ENCODE measurements at places on chromosomes 7 and 10.

DNA sequence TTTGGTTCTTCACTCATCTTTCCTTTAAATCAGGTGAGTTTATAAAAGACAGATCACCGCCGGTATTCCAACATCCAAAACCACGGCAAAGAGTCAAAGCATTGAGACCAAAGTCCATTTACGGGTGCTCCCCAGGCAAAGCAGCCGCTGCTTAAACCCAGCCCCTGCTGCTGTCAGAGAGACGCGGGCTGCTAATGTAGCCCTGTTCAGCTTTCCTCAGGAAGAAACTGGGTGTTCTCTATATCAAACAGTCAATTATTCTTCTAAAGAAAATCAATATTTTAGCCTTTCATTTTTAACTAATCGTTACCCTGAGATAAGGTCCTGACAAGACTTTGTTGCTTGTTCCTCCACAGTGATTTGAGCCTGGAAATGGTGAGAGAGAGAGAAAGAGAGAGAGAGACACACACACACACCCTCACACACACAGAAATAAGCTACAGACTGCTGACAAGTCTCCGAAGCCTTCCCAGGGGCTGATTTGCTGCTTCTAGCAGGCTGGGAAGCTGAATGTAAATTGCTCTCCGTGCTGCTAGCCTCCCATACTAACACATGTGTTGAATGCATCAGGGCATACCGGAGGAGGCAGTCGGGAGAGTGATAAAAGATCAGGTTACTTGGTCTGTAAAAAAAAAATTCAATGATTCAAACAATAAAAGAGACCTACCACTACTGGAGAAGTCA, 183.0 kb upstream of the ANK3 start:
- peak; percentile 13 for DNase-seq

- no peak for DNase-seq
These were observed 195.6 kb downstream of the CUX1 start for GRCh38 chr7:102012941-102013461.

DNA sequence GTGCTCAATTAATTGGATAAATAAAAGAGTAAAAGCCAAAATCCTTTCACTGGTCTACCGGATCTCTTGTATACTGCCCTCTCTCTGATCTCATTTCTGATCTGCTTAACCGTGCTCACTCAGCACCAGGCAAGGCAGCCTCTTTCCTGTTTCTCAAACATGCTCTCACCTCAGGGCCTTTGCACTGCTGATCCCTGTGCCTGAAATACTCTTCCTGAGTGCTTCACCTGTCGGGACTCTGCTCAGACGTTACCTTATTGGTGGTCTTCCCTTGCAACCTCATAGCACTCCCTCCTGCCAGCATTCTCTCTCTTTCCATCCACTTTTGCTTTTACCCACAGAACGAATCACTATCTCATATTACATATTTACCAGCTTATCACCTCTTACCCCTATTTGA, 55.6 kb downstream of the NPY start:
- DNase-seq: no peak

DNA sequence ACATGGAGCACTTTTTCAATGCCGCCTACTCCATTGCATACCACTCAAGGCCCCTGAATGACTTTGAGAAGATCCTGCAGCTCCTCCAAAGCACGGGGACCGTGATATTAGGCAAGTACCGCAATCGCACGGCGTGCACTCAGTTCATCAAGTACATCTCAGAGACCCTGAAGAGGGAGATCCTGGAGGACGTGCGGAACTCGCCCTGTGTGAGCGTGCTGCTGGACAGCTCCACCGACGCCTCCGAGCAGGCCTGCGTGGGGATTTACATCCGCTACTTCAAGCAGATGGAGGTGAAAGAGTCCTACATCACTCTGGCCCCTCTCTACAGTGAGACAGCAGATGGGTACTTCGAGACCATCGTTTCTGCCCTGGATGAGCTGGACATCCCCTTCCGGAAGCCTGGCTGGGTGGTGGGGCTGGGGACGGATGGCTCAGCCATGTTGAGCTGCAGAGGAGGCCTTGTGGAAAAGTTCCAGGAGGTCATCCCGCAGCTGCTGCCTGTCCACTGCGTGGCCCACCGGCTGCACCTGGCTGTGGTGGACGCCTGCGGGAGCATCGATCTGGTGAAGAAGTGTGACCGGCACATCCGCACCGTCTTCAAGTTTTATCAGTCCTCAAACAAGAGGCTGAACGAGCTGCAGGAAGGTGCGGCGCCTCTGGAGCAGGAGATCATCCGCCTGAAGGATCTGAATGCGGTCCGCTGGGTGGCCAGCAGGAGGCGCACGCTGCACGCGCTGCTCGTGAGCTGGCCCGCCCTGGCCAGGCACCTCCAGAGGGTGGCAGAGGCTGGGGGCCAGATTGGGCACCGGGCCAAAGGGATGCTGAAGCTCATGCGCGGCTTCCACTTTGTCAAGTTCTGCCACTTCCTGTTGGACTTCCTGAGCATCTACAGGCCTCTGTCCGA, 12.7 kb upstream of the ATP6V0E2 start:
- peak; percentile 9 for DNase-seq

- no peak for DNase-seq
These were observed 49.1 kb downstream of the PLCE1 start for GRCh38 chr10:94042834-94043175.

DNA sequence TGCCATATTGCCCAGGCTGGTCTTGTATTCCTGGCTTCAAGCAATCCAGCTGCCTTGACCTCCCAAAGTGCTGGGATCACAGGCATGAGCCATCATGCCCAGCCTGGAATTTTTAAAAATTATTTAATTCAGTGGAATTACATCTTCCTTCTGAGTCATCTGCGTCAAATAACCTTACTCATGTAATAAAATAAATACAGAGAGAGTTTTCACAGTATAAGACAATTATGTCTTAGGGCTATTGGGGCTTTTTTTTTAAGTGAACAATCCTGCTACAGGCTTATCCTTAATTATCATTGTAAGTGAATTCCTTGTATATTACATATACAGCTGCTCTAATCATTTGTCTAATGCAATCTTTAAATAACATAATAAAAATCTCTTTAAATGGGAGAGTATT, 108.3 kb downstream of the MAPK8 start:
- DNase-seq: no peak

DNA sequence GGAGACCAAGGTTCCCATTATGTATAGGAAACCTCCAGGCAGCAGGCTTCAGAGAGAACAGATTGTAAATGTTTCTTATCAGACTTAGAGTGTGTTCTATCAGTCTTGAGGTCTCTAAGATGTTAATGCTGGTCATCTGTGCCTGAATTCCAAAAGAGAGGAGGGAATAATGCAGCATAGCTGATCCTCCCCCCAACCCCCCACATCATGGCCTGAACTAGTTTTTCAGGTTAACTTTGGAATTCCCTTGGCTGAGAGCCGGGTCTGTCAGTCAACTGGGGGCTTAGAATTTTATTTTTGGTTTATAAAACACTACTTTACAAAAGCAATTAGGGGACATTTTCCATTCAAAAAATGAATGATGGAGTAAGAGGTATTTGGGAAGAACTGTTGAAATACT, 184.3 kb downstream of the NEBL start:
- DNase-seq: no peak

- DNase-seq: no peak
These were observed 80.4 kb downstream of the CNNM2 start for GRCh38 chr10:102998399-102998907.

DNA sequence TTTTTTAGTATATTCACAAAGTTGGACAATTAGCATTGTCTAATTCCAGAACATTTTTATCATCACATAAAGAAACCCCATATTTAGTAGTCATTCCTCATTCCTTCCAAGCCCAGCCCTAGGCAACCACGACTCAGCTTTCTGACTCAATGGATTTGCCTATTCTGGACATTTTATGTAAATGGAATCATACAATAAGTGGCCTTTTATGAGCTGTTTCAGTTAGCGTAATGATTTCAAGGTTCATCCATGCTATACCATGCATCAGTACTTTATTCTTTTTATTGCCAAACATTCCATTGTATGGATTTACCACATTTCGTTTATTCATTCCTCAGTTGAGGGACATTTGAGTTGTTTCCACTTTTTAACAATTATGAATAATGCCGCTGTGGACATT, 249.2 kb downstream of the DYNC1I1 start:
- DNase-seq: no peak

DNA sequence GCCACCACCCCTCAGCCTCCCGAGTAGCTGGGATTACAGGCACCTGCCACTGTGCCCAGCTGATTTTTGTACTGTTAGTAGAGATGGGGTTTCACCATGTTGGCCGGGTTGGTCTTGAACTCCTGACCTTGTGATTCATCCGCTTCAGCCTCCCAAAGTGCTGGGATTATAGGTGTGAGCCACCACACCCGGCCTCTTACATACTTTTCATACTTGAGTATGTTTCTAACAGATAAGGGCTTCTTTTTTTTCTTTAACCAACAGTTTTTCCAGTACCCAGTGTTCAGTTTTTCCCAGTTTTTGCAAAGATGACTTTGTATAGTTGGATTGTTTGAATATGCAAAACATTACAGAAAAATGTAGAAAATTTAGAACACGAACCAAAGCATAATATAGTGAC, 7.7 kb downstream of the EIF4H start:
- no peak for DNase-seq

GRCh38 chr10:72370201-72370722, 15.5 kb upstream of the DNAJB12 start:
- no peak for DNase-seq

- DNase-seq: no peak
These were observed 323.1 kb downstream of the TFEC start for GRCh38 chr7:115707258-115708012.

GRCh38 chr10:103602028-103602851, 108.7 kb downstream of the NEURL1 start:
- no peak for DNase-seq

DNA sequence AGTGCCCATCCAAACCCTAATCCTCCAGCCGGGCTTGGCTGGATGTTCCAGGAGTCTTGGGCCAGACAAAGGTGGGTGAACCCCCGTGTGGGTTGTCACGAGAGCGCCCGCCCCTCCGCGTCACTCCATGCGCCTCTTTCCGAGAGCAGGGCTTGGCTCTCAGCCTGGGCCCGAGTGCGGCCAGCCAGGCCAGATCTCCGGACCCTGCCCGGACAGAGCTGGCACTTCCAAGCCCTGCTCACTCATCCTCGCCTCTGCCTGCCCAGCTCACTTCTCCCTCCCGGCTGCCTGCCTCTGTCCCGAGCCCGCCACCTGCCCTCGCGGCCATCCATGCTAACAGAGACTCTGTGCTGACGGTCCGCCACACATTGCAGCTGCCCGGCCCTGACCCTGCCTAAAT, 34.6 kb downstream of the AGAP3 start:
- no peak for DNase-seq

DNA sequence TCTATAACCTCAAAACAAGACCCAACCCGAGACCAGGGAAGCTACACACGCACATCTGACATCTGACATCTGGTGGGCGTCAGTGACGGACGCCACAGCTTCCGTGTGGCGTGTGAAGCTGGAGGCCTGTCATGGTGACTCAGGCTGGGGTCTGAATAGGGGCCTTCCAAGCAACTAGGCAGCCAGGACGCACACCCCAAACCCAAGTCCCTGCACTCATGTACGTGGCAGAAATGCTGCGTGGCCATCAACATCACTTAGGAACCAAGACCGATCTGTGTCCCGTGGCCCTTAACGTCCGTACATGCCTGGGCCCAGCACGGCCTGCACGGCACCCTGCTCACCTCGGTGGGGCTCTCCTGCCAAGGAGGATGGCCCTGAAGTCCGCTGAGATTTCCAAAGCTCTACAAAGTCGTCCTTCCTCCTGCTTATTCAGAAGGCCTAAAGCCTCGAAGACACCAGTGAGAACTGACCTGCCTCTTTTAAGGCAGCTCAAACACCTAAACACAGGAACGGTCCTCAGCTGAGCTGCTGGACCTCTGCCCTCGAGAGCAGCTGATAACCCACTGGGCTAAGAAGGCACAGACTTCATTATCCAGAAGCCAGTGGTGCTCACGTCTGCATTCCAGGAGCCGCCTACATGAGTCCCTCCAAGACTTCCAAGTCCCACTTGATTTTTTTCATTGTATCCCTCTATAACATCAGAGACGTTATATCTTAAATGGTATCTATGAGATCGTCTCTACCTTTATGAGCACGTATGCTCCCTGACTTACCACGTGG, 82.5 kb downstream of the DIP2C start:
- DNase-seq: no peak

DNA sequence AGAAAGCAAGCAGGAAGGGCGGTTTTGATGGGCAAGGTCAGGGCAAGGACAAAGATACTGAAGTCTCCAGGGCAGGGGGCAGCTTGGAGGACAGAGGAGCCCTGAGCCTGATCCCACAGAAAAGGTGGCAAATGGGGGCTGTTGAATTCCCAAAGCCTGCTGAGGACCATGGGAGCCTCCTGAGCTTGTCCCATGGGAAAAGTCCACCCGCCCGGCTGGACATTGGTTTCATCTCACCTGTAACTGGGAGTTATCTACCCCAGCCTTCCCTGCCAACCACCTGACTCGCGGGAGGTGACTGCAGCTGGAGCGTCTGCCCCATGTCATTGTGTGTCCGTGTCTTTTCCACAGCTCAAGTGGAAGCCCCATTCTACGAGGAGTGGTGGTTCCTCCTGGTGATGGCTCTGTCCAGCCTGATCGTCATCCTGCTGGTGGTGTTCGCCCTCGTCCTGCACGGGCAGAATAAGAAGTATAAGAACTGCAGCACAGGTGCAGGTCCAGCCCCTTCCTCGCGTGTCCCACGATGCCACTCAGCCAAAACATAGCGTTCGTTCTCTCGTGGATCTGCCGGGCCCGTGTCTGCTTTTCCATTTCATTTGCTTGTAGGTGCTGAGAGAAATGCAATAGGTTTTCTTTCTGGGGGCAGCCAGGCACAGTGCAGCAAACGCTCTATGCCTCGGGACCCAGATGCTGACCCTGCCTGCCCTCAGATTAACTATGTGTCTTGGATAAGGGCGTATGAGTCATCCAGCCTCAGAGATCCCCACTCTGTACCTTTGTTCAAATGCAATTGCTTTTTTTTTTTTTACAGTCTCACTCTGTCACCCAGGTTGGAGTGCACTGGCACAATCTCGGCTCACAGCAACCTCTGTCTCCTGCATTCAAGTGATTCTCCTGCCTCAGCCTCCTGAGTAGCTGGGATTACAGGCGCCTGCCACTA, 444.5 kb upstream of the FOXK1 start:
- no peak for DNase-seq

DNA sequence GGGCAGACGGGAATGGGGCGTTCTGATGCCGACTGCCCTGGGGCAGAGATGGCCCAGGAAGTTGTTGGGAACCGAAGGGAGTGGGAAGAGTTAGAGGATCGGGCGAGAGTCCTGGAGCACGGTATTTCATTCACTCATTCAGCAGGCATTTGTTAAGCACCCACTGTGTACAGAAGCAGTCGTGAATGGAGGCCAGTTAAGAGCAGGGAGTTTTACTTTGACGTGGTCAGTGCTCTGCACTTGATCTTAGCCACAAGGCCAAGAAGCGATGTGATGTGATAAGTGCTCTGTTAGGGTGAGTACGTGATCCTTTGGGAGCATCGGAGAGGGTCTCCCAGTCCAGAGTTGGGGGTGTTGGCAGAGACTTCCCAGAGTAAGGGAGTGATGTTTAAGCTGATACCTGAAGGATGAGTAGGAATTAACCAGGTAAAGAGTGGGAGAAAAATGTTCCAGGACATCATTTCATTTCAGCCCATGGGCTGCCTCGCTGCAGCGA, 890 bp downstream of the ZFYVE27 start:
- DNase-seq: no peak

- no peak for DNase-seq
These were observed 7.4 kb downstream of the CCNY start for GRCh38 chr10:35343739-35344138.

GRCh38 chr7:36305226-36305625, 84.4 kb upstream of the ANLN start:
- no peak for DNase-seq
